GM12891 (cell line): ENCODE measurements at places on chromosomes 7 and 10.
A peak's percentile ranks its signal among the peaks of the same experiment; 100 is the strongest.

DNA sequence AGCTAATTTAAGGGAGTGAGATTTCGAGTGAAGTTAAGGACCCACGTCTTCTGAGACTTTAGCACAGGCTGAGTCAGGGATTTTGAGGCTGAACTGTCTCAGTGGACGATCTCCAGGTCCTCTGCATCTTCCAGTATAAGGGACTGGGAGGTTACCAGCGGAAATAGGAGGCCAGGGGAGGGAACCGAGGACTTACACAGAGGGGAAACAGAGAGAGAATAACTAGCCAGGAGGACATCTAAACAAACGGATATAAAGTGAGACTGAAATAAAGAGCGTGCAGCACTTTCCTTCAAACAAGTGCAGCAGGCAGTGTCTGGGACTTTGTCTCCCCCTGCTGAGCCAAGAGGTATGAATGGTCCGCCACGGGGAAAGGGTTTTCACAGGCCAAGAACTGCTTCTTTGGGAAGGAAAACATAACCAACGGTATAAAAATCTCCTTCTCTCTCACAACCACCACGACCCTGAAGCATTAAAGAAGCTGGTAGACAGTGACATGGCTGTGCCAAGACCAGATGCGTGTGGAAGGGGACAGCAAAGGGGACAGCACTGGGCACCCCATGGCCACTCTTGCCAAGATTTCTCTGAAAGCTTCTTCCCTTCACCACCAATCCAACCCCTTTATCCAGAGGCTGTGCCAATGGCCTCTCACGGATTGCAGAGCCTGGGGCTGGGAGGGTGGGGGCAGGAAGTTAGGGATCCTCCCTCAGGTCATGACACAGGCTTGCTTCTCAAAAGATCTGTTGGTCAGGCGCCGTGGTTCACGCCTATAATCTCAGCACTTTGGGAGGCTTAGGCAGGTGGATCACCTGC, 72.0 kb downstream of the SLC37A3 start:
- peak; percentile 65 for DNase-seq

GRCh38 chr7:130909881-130910672, 176.1 kb upstream of the KLF14 start:
- DNase-seq = no peak

GRCh38 chr7:139538881-139539635, 15.6 kb downstream of the CLEC2L start:
- DNase-seq = no peak

GRCh38 chr7:16169537-16169936, 251.8 kb downstream of the CRPPA start:
- DNase-seq = no peak

DNA sequence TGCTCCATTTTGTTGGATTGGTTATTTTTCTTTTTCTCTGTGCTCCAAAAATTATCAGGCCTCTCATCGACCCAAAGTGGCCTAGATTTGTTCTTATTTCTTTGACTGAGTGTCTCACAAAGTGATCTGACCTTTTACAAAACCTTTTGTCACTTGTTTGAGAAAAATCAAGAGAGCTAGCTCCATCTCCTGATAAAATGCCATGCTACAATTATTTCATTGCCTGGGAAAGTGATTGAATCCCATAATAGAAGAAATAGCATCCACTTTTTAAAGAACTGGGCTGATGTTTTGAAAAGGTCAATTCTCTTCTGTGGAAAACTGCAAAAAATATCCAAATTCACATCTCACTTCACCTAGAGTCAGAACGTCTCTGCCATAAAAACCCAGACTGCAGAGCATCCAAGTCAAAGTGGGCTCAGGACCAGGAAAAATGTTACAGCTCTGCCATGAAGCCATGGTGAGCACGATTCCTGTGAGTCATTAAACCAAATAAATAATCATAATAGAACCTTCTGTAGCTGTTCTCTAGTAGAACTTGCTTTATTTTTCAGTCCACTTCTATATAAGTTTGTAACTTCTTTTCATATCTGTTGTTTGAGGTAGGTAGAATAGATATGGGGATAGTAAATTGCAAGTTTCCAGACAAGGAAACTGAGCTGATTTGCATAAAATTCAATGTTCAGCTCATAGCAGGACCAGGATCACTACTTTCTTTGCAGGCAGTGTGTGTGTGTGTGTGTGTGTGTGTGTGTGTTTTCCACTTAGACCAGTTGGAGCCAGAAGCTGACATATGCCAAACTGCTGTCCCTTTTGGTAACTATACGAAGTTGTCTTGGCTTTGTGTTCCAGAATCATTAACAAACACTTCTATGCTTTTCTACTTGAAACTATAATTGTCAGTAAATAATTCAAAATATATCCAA, 632.5 kb upstream of the ANKRD30A start:
- DNase-seq = no peak

DNA sequence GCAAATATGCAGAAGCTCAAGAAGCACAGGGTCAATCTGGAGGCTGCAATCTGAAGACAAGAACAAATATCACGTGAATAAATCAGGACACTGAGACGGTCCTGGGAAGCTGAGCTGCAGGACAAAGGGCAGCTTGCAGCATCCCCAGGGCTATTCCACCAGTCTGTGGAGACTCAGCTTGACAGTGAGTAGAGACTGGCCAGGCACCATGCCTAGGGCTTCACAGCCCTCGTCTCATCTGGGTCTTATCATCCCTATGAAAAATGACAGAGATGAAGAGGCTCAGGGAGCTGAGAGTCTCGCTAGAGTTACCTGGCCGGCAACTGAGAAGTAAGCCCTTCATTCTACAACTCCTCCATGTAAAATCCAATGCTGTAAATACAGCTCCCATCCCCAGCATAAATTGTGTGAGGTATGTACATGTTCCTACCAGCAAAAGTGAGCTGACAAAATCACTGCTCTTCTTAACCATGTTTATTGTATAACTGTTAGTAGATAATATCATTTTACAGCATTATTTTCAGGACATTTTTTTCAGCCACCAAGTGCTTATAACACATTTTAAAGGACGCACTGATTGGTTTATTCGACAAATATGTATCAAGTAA, 186.6 kb upstream of the IGFBP3 start:
- DNase-seq = no peak

DNA sequence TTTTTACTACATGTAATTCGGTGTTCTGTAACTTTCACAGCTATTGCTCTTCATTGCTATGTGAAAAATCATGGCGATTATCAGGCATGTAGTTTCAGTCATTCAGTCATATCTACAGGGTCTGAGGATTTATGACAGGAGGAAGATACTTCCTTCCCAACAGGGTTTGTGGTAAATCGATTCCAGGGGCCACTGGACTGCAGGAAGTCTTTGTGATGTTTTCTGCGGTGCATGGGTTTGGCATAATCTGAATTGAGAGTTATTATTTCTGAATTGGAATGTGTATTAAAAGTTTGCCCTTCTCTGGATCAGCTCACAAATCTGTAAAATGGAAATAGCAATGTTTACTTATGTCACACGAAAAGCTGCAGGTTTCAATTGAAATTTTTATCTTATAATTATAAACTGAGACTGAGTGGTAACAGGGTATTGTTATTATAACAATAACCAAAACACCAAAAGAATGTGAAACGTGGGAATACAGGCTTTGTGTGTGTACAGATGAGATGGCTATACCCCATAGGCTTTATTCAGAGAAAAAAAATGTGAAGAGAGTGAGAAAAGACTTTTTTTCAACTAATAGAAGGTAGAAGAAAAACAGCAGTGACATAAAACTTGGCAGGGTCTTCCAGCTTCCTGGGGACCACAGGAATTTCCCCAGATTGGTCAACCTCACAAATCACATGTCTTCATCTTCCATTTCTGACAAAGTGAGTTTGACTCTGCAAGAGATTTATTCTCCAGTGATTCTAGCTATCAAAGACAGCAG, 307.7 kb upstream of the NFE2L3 start:
- DNase-seq = no peak

DNA sequence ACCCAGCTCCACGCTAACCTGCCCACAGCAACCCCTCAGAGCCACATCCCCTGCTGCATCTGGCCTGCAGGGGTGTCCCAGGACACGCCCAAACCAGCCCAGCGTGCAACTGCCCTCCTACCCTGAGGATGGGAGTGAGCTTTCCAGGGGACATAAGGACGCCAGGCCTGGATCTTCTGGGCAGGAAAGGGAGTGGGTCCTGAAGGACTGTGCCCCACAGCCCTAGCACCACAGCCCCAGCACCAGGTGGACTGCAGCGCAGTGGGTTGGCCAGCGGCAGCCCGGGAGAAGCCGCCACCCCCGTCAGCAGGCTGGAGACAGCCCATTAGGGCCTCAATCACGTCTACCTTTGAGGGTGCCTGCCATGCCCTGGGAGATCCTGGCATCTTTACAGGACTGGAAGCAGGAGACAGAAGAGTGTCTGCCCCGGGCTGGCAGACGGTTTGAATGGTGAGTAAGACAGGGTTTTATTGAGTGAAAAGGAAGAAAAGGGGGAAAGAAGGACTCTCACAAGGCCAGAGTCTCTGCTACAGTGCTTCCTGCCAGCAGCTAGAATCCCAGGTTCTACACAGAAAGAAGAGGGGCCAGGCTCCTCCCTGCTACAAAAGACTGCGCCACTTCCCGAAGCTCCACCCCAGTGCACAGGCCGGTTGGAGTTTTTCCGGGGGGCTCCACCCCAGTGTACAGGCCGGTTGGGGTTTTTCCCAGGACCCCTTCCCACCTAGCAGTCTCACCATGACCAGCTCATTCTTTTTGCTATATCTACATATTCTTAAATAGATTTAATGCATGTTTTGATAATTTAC, 69.8 kb upstream of the KCTD7 start:
- no peak for DNase-seq

GRCh38 chr10:28425422-28425821, 107.5 kb upstream of the WAC start:
- no peak for DNase-seq

DNA sequence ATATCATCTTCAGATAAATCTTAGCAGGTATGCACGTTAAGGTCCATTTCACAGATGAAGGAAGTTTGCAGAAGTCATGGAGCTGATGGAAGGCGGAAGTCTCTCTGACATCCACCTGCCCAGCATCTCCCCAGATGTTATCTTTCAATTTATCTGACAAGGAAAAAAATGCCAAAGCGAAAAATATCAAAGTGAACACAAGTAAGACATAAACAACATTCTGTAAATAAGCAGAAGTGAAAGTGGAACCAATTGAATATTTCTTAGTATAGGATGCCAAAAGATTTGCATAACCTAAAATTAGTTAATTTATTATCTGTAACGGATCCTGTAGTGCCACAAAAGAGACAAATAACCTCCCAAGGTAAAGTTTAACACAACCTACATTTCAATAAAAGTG, 73.6 kb upstream of the NEBL start:
- peak; percentile 14 for DNase-seq

GRCh38 chr7:57449904-57450303, at the start of gene ZNF716:
Gene ZNF716, plus strand, starts transcription at chr7:57450177. Its CDS starts 112 bp downstream, at chr7:57450289.
- DNase-seq = no peak

DNA sequence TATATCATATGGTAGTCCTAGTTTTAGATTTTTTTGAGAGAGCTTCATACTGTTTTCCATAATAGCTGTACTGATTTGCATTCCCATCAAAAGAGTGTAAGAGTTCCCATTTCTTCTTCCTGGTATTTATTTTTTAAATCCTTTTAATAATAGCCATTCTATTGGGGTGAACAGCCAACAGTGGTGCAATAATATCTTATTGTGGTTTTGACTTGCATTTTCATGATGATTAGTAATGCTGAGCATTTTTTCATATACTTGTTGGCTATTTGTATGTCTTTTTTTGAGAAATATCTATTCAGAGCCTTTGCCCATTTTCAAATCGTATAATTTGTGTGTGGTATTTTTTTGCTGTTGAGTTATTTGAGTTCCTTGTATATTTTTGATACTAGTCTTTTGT, 167.4 kb downstream of the FZD1 start:
- DNase-seq = no peak

GRCh38 chr10:98373260-98374040, 41.5 kb downstream of the PYROXD2 start:
- DNase-seq = no peak

- DNase-seq = no peak
Measured at GRCh38 chr10:18710201-18710653, 51.0 kb downstream of the ARL5B start.

GRCh38 chr10:17229967-17230682, 2.1 kb downstream of the VIM start:
- DNase-seq = no peak

GRCh38 chr7:32670110-32671025, 175.1 kb downstream of the AVL9 start:
- no peak for DNase-seq
